NCI-H2171 treated with DMSO at 0.1 percent for 48 hours (cell line): ENCODE measurements at places on chromosomes 12 and 14.

DNA sequence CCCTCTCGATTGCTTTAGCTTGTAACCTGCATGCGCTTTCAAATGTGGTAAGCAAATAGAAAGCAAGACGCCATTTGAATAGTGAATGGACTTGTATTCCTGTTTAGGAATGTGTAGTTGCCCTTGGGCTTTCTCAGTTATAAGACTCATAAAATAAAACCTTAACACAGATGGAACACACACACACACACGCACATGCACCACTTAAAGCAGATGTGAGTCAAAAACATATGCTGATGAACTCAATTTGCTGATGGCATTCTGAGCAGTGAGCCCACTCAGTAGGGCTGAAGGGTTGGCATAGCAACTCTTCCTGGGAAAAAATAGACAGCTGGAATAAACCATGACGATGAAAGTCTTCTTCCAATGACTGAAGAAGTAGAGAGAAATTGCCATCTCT is 360.5 kb downstream of the APAF1 start:
- DNase-seq = peak; percentile 4

- DNase-seq = no peak
These were observed 362.8 kb upstream of the TBX3 start for GRCh38 chr12:115046805-115047204.

DNA sequence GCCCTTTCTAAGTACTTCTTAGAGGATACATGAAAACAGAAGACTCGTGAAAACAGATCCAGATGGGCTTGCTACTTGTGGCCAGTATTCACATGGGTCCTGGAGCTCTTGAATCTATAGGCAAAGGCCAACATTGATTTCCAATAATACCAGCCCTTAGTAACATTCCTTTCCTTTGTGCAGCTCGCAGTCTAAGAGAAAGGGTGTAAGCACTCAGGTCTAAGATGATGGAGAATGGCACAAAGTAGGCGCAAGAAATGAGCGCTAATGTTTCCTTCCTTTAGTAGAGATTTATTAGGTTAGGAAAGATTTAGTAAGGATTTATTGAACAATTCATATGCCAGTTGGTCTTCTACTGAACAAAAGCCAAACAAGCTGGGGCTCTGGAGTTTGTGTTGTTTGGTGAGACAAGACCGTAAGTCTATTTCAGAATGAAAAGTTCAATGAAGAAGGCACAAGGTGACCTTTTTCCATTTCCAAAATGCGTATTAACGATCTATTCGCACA is 525 bp downstream of the RNU6-8 start:
- no peak for DNase-seq

- DNase-seq = no peak
These were observed 126.9 kb downstream of the GALC start for GRCh38 chr14:87866116-87866515.

- no peak for DNase-seq
These were observed 6.4 kb downstream of the GOLGA5 start for GRCh38 chr14:92800525-92800924.

GRCh38 chr14:68927956-68928675 is 51.0 kb downstream of the ACTN1 start:
- DNase-seq = no peak
